ENCODE measurements at places on chromosomes 6 and 20. TPM values are rescaled to one million over a fixed set of nuclear protein-coding genes. Genes with fewer than 3 reads are reported as not detected.

RIMS4 gene
- 5.7 TPM for total RNA-seq

GMNN gene
- 13.7 TPM for total RNA-seq

SIRPD gene
- total RNA-seq: not detected

CRIP3 gene
- 1.1 TPM for total RNA-seq

SEL1L2 gene
- total RNA-seq: not detected

MYCT1 gene
- total RNA-seq: 18.3 TPM

SCRT2 gene
- not detected for total RNA-seq

DNA sequence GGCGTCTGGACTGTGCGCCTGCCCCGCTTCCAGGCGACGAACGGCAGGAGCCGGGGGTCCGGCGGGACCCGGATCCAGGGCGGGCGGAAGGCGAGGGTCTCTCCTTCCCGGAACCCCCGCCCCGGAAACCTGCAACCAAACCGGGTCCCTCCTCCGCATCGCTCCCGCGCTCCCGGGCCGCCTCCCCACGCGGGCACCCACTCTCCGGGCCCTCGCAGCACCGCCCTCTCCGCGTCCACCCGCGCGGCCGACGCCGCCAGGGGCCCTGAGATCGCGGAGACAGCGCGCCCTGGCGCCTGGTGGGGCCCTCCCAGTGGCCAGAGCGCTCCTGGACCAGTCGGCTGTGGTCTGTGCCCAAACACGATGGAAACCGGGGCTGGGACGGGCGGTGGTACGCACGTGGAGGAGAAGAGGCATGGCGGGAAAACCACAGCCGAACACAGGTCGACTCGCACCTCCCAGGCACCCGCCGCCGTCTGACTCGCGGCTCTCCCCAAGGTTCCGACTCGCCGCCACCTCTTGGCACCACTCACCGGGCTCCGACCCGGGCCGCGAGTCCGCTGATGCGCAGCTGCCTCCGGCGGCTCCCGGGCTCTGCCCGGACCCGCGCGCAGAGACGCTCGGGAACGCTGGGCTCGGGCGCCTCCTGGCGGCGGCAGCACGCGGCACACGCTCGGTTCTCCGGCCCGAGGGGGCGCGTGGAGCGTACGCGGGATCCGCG is 7.9 kb downstream of the NKX2-2 start:
- DNase-seq: peak; percentile 54

GRCh38 chr20:21272679-21273078 is 30.5 kb upstream of the XRN2 start:
- DNase-seq: no peak

- no peak for DNase-seq
These were observed 108.0 kb upstream of the MAP3K4 start for GRCh38 chr6:160883560-160883959.

DNA sequence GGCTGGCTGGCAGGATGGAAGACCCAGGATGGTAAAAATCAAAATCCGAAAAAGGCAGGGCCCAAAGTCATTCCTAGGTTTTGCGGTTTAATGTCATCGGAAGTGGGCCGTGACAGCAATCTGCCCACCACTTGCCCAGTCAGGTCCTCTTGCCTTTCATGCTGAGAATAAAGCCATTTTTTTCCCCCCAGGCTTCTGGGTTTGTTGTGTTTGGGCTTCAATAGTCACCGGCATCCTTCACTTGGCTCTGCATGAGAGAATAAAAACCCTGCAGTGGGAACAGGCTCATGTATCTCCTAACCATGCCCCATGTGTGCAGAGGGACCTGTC is 56.1 kb downstream of the MEP1A start:
- DNase-seq: peak; percentile 11

DNA sequence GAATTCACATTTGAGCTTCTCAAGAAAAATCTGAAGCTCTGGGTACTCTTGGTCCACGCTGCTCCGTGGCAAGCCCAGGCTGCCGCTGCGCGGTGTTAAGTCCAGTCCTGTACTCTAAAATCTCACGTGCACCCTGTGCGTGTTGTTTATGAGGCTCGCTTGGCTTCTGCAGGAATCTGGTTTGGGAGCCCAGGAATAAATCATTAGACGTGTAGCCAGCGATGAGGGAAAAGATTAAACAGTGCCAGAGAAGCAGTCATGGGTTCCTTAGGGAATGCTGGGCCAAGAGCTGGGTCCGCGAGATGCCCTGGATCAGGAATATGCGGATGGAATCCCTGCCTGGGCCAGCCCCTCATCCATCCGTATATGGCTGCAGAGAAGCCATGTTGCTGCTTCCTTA is 87.3 kb downstream of the KCNB1 start:
- peak; percentile 74 for DNase-seq

DNA sequence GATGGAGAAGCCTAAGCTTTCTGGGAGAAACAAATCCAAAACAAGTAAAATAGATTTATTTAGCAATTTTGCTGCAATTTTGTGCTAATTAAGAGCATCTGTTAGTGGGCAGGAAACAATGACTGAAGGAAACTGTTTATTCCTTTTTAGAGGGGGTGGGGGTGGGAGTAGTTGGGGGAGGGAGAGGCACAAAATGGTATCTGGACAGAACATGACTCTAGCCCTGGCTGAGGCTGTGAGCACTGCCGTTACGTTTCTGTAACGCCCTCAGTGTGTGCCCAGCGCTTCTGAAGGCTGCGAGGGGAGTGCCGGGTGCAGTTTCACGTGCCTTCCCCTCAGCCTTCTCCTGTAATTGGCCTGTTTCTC is 28.8 kb downstream of the METTL24 start:
- no peak for DNase-seq

- no peak for DNase-seq
These were observed 36.3 kb downstream of the HEBP2 start for GRCh38 chr6:138440296-138440695.

GRCh38 chr6:2611092-2611491 is 139.6 kb downstream of the MYLK4 start:
- DNase-seq: no peak

DNA sequence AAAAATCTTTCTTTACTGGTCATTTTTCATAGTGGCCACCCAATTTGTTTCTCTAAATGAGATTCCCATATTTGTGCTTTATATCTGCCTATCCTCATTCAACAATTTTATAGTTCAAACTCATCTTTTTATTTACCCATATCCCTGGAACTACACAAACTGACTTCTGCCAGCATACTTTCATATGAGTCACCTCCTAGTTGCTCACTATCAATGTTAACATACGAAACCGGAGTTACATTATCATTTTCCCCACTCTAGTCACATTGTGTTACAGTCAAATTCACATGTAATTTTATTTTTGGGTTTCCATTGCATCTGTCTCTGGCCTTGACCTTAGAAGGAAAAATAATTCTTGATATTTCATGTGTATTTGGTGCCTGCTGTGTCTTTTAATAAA is 499.4 kb downstream of the MAFB start:
- DNase-seq: peak; percentile 20

- DNase-seq: peak; percentile 0
These were observed 320.1 kb upstream of the FKBP1C start for GRCh38 chr6:62891065-62891647.

- no peak for DNase-seq
These were observed 34.0 kb downstream of the TRERF1 start for GRCh38 chr6:42417641-42418112.

GRCh38 chr6:151257985-151258445 is 18.2 kb downstream of the AKAP12 start:
- peak; percentile 94 for DNase-seq

DNA sequence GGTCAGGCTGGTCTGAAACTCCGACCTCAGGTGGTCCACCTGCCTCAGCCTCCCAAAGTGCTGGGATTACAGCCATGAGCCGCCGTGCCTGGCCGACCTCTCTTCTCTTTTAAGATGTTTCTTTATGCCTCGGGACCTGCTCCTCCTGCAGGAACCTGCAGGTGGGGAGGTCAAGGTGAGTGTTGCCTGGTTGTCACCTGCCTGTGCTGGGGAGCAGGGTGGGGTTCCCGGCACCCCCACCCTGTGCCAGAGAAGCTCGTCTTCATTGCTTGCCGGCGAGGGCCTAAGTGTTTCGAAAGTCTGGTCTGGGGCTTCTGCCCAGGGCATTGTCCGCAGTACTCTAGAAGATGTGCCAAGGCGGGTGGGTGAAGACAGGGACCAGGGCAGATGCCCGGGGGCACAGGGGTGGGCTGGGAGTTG is 36.0 kb downstream of the SYNJ2 start:
- DNase-seq: no peak

Measured in muscle of leg (tissue), 16 donors.